Left renal cortex interstitium (tissue), 4 donors: ENCODE measurements at places on chromosomes 5 and 9.

DNA sequence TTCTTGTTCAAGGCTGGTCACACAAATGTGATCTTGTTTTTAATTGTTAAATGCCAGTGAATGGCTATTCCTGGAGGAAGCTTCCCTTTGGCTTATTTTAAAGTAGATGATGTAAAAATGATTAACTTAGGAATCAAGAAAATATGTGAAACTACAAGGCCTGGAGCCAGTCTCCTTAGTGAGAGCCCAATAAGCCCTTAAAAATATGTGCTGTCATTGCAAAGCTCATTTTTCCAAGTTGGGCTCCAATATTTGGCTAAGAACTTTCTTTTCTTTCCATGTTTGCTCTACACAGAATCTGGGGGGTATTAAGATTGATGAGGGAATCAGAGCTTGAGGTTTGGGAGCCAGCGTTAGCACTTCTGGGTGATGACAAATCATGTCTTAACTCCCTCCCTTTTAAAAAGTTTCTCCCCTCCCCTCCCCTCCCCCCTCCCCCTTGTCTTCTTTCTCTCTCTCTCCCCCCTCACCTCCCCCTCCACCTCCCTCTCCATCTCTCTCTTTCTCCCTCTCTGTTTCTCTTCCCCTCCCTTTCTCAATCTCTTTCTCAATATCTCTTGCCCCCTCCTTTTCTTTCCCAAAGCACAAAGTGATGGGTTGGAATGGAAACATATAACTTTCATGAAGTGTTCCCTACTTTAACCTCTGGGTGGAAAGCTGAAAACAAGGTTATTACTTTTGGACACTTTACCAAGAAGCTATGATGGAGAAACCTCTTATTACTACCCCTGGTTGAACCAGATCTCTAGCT lies 86.0 kb downstream of the FBXL7 start:
- DNase-seq, result no peak

DNA sequence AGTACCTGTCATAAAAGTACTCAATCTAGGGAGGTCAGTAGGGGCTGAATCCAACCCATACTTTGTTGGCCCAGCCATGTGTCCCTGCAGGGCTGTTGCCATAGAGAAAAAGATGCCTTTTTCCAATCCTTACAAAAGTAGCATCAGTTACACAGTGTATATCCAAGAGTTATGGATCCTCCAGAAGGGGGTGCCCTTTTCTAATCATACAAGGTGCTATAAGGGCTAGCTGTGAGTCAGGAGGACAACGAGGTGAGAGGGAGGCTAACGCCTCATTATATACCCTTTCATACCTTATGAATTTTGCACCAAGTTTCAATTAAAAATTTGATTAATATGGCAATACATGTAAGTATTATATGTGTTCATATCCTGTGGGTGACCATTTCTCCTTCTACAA lies 4.8 kb downstream of the KIAA0825 start:
- no peak for DNase-seq

DNA sequence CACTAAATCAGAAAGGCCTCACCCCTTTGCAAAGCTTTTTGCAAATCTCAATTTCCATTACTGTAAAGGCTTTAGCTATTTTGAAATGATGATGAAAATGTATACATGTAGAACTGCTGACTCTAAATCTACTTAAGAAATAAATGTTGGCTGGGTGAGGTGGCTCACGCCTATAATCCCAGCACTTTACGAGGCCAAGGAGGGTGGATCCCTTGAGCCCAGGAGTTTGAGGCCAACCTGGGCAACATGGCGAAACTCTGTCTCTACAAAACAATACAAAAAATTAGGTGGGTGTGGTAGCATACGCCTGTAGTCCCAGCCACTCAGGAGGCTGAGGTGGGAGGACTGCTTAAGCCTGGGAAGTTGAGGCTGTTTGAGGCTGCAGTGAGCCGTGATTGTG lies 64.6 kb downstream of the PTPN3 start:
- no peak for DNase-seq

- DNase-seq, result no peak
Measured at GRCh38 chr5:37722236-37723161, 117.3 kb downstream of the GDNF start.
